ENCODE measurements at places on chromosomes 5 and 9.

DNA sequence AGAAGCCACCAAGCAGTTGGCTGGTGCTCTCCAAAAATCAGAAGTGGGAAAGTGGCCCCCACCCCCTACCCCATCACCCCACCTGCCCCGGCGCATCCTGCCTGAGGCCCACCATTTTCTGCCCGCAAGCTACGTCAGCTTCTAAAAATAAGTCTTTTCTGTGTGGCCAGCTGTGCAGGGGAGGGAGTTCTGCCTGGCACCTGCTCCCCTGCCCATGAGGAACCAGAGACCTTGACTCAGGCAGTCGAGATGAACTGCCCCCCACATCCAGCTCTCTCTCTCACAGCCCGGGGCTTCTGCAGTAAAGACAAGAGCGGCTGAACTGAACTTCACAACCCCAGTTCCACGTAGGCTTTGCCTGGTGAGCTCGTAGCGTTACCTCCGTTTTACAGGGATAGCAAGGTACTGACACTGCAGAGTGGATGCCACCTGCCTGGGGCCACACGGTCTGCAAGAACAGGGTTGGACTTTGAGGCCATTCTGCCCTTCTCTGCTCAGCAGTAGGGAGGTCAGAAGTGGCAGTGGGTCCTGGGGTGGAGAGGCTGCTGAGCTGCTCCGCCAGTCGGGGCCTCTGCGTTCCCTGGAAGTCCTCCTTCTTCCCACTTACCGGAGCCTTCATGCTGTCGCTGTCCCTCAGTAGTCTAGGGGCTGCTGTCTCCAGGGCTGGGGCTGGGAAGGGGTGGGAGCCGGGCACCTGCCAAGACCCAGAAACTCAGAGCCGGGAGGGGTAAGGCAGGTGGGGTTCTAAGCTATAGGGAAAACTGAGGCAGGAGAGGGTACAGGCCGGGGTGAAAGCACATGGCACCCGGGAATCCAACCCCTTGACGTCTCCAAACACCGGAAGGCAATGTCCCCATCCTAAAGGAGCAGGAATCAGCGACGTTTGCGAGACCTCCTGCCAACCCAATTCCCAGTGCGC, 781 bp downstream of the ST6GALNAC4 start:
- DNase-seq, result no peak

DNA sequence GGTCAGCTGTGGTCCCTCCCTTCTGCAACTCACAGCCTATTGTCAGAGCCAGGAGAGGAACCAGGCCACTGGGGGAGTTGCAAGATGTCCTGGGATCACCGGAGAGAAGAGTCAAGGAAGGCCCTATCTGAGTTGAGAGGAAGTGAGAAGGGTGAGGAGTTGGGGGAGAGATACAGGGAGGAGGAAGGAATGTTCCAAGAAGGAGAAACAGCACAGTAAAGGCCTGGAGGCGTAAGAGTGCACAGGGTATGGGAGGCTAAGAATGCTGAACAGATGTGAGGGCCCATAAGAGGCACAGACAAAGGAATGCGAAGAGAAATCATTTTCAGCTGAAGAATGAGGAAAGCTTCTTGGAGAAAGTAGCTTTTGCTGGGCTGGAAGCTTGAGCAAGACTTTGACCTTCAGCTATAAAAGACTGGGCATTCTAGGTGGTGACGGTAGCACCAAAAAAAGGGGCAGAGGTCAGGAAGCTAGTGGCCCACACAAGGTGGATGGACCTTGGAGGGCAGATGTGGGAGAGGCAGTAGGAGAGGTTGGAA, 21.6 kb upstream of the CSF1R start:
- no peak for DNase-seq

- DNase-seq, result no peak
Observed at GRCh38 chr5:15013654-15014463, 142.3 kb upstream of the ANKH start.

- DNase-seq, result no peak
Observed at GRCh38 chr5:171796436-171796835, 10.8 kb downstream of the SMIM23 start.

DNA sequence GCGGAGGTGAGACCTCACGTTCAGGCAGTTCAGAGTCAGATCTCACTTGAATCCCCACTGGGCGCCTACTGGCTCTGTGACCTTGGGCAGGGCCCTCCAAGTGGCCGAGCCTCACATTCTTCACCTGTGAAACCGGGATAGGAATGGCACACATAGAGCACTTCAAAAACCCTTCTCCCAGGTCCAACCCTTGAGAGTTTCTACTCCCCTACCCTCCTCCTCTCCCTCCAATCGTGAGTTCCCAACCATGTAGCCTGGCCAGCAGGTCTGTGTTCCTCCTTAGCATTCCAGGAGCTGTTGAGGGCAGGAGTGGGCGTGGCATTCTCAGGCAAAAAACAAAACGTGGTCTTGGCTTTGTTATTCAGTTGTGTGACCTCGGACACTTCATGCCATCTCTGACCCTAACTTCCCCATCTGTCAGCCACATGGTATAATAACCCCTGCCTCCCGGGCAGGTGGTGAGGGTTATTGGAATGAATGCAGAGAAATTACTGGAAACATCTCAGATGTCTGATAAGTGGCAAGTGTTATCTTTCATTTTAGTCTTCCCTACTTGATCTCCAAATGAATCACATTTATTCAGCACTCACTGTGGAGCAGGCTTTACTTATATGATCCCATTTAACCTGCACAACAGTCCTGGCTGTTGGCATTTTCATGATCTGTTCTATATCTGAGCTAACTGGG, 112.8 kb upstream of the BOD1 start:
- no peak for DNase-seq

- DNase-seq, result no peak
Observed at GRCh38 chr5:126023994-126024441, 399.2 kb upstream of the GRAMD2B start.

GRCh38 chr5:36787365-36788093, 89.0 kb upstream of the NIPBL start:
- DNase-seq, result no peak

DNA sequence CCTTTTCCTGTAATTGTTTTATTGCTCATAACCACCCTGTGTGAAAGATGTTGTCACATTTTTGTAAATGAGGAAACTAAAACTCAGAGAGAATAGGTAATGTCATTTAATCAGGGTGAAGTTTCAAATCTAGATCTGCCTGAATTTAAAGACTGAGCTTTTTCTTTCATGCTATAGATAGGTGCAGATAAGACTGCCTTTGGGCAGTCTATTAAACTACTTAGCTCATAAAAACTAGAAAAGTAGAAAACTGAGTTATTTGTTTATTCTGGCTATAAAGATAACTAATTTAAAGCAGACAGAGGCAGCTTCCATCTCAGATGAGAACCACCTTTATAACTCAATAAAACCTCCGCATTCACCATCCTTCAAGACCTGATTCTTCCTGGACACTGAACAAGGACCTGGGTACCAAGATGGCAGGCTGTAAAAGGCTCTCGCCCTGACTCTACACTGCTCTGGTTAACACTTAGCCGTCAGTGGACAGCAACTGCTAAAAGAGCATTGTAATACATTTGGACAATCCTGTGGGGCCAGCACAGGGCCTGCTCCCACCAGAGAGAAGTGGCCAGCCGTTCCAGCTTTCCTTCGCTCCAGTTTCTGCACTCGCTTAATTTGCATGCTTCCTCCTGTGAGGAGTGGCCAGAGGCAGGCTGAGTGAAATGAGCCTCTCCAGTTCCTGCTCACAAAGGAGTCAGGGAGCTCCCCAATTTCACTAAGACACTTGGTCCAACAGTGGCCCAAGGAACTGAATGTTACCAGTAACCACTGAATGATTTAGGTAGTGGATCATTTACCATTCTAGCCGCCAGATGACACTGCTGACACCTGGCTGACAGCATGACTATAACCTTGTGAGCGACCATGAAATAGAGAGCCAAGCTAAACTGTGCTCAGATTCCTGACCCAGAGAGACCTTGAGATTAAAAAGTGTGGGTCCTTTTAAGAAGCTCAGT, 566.4 kb downstream of the EFNA5 start:
- DNase-seq, result no peak

DNA sequence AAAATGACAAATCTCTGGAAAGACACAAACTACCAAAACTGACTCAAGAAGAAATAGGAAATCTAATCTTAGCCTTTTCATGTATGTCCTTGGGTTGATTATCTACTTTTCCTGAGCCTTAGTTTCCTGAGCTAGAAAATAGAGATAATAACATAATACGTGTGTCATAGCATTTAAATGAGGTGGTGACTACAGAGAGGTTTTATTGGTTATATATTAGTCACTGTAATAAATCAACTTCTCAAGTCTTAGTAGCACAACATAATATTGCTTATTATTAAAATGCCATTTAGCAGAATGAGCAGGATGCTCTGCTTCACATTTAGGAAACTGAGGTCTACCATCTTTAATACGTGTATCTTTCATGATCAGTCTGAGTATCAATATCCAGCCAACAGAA, 7.1 kb upstream of the PJA2 start:
- no peak for DNase-seq

DNA sequence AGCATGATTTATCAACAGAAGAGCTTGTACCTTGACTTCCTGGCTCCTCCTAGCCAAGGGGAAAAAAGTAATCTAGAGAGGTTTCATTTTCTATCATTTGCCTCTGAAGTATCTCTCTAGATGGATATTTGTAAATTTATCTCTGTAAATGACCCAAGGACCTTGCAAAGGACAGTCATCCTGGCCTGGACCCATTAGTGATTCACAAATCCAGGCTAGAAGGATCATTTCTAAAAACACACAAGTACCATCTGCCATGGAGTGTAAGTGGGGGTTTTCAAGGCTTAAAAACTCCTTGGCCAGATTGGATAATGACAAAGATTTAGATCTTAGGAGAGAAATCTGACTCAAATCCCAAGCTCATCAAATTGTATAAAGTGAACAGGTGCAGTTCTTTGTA, 8.1 kb downstream of the TTC23L start:
- DNase-seq, result no peak

DNA sequence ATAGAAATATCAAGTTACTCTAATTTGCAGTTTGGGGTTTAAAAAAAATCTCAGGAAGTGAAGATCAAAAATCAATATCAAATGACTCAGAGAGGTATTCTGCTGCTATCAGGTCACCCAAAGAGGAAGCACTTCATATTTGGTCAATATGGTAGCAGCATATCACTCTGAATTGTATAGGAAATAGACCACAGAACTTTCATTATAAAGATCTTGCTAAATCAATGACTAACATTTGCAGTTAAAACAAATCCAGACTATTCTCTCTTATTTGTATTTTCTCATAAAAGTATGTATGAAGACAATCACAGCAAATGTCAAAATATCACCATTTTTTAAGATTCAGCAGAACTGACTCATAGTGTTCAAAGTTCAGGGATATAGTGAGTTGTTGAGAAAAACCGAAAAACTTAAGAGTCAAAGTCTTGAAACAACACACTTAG, 105.8 kb upstream of the PCSK1 start:
- no peak for DNase-seq

DNA sequence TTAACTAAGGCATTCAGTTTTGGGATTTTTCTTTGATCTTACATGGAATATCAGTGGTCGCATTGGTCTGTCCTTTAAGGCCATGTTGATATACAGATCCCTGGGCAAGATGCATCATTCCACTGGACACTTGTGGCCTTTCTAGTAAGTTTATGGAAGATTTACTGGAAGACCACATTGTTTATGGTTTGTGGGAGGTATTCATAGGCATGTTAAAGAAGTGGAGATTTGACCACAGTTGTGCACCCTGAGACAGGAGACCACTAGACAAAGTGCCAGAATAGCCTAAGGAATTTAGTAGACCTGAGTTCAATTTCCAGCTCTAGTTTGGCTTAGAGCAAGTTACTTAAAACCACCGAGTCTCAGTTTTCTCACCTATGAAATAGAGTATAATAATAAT, 383.1 kb upstream of the PAPPA start:
- DNase-seq, result no peak

DNA sequence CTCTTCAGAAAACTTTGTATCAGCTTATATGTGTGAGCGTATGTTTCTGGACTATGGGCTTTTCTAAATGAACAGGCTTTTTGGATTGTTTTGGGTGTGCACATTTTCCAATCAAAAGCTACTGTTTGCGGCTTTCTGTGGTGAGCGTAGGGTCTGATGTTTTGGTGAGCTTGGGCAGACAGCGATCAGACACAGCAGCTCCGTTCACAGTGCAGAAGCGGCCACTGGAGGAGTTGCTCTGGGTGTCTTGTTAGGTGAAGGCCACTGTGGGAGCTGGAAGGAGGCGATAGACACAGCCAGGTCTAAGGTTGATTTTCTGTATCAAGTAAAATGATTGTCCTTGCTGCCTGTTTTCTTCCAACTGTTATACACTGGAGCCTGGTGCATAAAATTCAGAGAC, 11.1 kb downstream of the PRRC2B start:
- DNase-seq, result no peak

- no peak for DNase-seq
Observed at GRCh38 chr5:1893754-1894153, 11.0 kb upstream of the IRX4 start.

GRCh38 chr9:110952540-110952859, 85.8 kb downstream of the LPAR1 start:
- no peak for DNase-seq

DNA sequence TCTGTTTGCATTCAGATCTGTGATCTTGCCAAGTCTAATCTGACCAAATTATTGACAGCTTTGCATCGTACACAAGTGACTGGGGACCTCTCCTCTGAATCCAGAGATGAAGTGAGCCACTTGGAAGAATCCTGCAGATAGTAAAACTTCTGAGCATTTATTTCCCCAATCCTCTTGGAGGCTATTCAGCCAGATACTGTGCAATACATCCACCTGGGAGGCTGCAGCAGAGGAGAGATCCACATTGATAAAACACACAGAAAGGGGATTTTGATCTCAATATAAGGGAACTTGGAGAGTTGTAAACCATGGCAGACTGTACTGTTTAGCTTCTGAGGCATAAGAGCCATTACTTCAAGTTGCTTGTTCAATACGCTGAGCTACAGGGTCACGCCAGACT, 654.6 kb downstream of the MTRR start:
- no peak for DNase-seq

- DNase-seq, result no peak
Observed at GRCh38 chr9:133368249-133368881, 7.5 kb downstream of the SURF4 start.

DNA sequence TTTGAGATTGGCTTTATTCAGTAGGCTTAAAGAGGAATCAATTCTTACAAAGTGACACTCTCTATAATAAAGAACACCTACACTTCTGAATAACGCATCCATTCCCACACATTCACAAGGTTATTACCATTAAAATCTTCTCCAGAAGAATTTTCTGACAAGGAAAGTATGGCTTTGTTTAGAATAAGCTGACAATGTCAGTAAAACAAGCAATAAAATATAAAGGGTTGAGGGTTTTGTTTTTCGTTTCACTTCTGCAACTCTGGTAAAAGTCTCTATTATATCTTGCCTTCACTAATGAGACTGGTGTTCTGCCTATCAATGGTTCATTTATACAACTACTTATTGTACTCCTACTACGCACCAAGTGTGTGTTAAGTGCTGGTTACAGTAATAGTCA, 169.7 kb downstream of the NFIB start:
- DNase-seq, result no peak

- no peak for DNase-seq
Observed at GRCh38 chr5:133140311-133140710, 88.5 kb downstream of the HSPA4 start.

DNA sequence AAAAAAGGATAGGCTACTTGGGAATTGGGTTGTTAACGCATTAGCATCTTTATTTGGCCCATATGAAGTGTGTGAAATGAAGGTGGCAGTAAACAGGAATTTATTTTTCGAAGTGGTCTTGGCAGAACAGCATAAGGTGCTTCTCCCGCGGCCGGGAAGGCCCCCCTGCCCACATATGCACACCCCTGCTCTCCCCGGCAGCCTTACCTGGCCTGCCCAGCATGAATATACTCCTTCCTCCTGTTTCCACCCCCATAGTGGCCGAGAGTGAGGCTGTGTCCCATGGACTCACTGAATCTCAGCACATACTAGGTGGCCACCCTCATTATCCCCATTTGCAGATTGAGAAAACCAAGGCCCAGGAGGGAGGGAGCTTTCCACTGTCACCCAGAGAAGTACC, 54.0 kb upstream of the OLFM1 start:
- no peak for DNase-seq
